Cortex of kidney (tissue), 1 donor: ENCODE measurements at places on chromosomes 3 and 15.

- no peak for DNase-seq
Measured at GRCh38 chr15:28043691-28044091, 55.4 kb downstream of the OCA2 start.

- no peak for DNase-seq
Measured at GRCh38 chr3:14605067-14605466, 46.5 kb upstream of the CCDC174 start.

DNA sequence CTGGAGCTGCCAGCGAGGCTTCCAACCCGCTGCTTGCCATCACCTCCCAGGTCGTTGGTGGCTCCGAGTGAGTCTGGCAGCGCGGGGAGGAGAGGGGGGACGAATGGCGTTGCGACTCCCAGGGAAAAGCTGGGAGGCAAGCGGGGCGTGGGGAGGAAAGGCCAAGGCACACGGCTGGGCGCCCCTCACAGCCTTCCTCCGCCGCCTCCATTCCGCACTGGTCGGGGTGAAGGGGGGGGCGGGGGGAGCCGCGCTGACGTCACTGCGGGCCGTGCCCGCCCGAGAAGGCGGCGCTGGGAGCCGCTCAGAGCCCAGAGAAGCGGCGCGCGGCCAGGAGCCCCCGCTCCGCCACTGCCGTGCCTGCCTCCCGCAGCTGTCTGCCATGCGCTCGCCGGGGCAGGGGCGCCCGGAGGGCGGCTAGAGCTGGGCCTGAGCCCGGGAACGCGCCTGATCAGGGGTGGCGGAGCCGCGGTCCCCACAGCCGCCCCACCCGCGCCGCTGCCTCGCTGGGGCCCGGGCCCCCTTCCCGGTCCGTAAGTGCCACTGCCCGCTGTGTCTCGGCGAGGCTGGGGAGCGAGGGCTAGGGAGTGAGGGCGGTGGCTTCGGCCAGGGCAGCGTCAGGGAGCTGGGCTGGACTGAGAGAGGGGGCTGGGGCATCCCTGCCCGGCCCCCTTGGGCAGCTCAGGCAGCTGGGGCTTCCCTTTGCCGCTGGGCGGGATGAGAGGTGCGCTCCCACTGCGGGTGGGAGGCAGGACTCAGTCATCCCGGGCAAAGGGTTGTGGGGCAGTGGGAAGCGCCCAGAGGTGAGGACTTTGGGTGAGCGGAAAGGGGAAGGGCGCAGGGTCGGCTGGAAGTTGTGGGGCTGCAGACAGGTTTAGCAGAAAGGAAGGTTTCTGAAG, 27.8 kb upstream of the POLG start:
- no peak for DNase-seq

GRCh38 chr15:72339777-72340177, 19.8 kb upstream of the CELF6 start:
- DNase-seq, result no peak

GRCh38 chr15:101411085-101411484, 78.4 kb downstream of the PCSK6 start:
- no peak for DNase-seq

- no peak for DNase-seq
Measured at GRCh38 chr3:152243721-152244516, 24.8 kb upstream of the MBNL1 start.

- no peak for DNase-seq
Measured at GRCh38 chr3:166554023-166554422, 716.8 kb upstream of the BCHE start.

DNA sequence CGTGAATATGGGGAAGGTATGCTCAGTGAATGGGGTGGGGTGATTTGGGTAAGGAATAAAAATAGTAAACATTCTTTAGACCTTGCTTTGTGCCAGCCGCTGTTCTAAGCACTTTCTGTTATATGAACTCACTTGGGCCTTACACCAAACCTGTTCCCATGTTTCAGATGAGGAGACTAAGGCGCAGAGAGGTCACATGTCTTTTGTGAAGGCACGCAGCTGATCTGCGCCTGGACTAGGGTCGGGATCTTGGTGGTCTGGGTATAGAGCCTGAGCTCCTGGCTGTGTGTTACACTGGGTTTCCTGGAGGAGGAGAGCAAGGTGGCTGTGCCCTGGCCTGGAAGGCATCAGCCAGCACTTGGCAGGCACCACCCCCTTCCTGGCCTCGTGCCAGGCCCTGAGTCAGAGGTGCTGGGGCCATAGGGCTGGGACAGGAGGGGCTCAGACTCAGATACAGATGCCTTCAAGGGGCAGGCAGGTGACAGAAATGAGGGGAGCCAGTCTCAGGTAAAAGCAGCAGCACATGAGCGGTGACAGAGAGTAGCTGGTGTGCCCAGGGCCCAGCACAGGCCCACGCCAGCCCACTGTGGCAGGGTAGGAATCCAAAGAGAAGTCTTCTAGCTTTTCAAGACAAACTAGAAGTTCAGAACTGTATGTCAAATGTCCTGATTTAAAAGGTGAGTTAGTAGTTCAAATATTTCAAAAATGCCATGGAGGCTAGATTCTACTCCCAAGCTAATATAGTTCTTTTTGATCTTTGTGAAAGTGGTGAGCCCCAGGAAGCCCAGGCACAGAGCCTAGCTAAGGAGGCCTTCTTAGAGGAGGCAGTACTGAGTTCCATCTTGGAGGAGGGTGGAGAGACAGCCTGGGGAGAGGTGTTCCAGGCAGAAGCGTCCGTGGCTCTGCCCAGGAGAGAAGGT, 83.1 kb downstream of the DNAJB8 start:
- DNase-seq, result no peak

DNA sequence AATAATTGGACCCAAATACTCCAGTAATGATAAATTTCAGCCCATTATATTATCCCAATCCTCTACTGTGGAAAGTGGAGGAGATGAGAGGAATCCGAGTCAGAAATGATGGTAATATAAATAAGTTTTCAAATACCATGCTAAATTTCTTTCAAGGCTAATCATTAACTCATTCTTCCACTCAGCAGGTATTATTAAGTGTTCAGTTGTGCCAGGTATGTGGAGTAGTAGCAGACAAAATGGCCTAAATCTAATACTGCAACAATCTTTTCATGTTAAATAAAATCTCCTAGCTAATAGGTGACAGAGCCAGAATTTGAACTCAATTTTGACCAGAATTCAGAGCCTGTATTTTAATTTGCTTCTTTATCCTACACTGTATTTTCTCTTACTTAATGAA, 538.6 kb upstream of the ROBO2 start:
- no peak for DNase-seq

GRCh38 chr3:187738331-187739093, 6.8 kb downstream of the BCL6 start:
- no peak for DNase-seq

GRCh38 chr3:177725165-177725564, 527.9 kb upstream of the TBL1XR1 start:
- no peak for DNase-seq

- no peak for DNase-seq
Measured at GRCh38 chr3:132657869-132658747, 1.5 kb downstream of the ACAD11 start.

GRCh38 chr3:30315447-30315846, 291.0 kb upstream of the TGFBR2 start:
- no peak for DNase-seq

DNA sequence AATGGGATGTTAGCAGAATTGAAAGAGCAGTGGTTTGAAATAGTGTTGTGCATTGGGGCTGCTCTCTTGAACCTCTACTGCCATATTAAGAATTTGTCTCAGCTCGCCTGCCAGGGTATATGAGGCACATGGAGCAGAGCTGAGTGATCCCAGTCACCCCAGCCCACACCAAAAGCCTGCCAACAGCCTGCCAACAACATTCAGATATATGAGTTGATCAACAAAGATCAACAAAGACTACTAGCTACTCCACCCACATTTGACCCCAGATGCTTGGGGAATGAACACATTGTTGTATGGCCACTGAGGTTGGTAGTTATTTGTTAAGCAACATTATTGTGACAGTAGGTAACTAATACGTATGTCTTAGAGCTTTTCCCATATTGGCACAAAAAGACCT, 570.9 kb upstream of the IL12A start:
- DNase-seq, result no peak

GRCh38 chr3:185995352-185995751, 57.5 kb upstream of the TRA2B start:
- no peak for DNase-seq

- no peak for DNase-seq
Measured at GRCh38 chr3:189238071-189238470, 66.3 kb downstream of the TPRG1 start.
